ENCODE measurements at places on chromosomes 6 and 20.

DNA sequence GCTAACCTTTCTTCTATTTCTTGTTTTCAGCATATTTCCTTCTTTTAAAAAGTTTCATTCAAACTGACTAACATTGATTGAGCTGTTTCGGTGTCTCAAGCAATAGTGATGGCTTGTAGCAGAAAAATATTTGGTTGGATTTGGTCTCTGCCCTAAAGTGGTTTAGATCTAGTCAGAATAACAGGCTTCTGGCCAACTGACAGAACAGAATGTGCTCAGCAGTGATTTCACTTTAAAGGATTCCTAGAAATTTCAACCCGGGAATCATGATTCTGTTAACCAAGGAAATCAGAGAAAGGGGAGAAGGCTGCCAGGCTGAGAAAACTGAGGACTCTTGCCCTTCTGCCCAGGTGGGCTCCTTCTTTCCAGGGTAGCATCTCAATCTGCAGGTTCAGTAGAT lies 16.6 kb upstream of the GSTA1 start:
- no peak for DNase-seq

- peak; percentile 38 for DNase-seq
These were observed 40.0 kb upstream of the TAF8 start for GRCh38 chr6:42010185-42010891.

GRCh38 chr6:15630202-15630601 lies 32.6 kb downstream of the DTNBP1 start:
- no peak for DNase-seq

DNA sequence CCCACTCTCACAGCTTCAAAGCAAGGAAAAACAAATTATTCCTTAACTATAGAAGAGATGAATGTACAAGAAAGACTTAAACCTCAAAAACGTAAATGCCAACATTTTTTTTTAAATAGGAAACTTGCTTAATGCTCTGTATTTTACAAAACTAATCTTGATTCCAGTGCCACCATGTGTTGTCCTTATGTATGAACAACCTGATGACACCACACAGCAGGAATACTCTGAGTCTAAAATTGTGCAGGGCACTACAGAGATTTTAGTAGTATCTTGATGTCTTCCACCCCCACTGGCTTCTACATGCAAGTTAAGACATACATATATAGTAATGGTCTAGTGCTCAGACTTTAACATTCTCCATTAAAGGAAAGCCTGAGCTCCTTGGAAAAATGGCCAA lies 46.2 kb downstream of the SRPK1 start:
- DNase-seq, result no peak

DNA sequence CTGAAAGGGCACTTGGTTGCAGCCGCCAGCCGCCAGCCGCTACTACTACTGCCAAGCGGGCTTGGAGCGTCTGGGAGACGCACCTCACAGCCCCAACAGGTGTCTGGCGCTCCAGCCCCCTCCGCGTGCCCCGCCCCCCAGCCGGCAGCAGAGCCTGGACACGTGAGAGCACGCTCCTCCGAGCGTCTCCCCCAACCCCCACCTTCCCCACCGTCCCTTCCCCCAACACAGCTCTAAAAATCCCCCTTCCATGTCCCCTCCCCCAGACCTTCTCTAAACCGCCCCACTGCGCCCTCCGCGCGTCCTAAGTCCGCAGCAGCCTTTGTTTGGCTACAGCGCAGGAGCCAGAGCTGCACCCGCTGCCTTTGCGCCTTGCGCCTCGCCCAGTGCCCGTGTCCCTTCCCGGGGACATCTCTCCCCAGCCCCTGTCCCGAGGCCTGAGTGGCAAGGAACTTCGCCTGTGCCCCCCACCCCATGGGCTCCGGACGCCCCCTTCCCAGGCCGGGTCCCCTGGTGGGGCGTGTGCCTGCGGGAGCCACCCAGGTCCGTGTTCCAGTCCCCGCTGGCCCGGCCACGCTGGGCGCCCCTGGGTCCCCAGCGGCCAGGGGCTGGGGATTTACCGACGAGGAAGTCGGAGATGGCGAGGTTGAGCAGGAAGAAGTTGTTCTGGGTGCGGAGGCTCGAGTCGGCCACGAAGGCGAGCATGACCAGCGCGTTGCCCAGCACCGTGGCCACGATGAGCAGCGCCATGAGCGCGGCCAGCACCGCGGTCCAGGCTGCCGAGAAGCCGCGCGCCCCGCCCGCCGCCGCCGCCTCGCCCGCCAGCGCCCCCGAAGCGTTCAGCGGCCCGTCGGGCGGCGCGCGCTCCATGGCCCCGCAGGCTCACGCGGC lies 732 bp downstream of the HRH3 start:
- no peak for DNase-seq

- DNase-seq, result no peak
These were observed 124.6 kb downstream of the REV3L start for GRCh38 chr6:111358454-111358853.

DNA sequence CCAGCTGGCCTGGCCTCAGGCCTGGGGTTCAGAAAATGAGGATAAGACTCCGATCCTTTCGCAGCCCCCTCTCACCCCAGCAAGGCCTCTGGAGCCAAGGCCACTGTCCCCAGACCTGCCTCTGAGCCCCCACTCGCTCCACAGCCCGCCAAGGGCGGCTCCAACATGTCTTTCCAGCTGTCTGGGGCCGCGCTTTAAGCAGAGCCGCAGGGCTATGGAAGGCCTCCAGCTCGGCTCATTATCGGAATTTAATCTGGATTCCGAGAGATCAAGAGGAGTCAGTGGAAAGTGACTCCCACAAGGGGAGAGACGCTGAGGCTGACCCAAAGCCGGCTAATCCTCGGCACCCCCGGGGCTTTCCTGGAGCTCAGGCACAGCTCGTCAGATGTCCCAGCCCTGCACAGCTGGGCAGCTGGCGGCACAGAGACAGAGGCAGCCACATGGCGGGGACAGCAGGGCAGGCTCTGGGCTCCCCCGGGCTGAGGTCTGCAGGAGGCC lies 41.8 kb downstream of the BMP7 start:
- DNase-seq, result no peak

GRCh38 chr6:114398481-114398880 lies 55.7 kb upstream of the HS3ST5 start:
- no peak for DNase-seq

- no peak for DNase-seq
These were observed 5.0 kb downstream of the CEP162 start for GRCh38 chr6:84222426-84222825.

DNA sequence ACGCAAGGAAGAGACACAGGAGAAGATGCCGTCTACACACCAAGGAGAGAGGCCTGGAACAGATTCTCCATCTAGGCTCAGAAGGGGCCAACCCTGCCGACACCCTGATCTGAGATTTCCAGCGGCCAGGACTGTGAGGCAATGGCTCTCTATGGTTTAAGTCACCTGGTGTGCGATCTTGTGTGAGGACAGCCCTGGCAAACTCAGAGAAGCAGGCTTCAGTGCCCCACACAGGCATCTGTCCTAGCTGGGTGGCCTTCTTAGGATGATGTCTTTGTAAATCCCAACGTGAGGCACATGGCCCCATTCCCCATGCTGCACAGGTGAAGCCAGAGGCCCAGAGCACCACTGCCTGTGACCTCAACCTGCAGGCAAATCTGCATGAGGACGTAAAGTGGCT lies 87.6 kb upstream of the FRMD1 start:
- no peak for DNase-seq

GRCh38 chr6:115766745-115767462 lies 293.8 kb downstream of the FRK start:
- DNase-seq, result no peak

- DNase-seq, result no peak
These were observed 32.3 kb upstream of the LGSN start for GRCh38 chr6:63352069-63352543.

Data from erythroblast (primary cell).